ENCODE measurements at places on chromosomes 5 and 9.
A peak's percentile ranks its signal among the peaks of the same experiment; 100 is the strongest.

- peak; percentile 23 for DNase-seq
Observed at GRCh38 chr9:113580041-113580953, 116.8 kb downstream of the RGS3 start.

GRCh38 chr9:75482566-75482965 is 394.3 kb downstream of the OSTF1 start:
- no peak for DNase-seq

DNA sequence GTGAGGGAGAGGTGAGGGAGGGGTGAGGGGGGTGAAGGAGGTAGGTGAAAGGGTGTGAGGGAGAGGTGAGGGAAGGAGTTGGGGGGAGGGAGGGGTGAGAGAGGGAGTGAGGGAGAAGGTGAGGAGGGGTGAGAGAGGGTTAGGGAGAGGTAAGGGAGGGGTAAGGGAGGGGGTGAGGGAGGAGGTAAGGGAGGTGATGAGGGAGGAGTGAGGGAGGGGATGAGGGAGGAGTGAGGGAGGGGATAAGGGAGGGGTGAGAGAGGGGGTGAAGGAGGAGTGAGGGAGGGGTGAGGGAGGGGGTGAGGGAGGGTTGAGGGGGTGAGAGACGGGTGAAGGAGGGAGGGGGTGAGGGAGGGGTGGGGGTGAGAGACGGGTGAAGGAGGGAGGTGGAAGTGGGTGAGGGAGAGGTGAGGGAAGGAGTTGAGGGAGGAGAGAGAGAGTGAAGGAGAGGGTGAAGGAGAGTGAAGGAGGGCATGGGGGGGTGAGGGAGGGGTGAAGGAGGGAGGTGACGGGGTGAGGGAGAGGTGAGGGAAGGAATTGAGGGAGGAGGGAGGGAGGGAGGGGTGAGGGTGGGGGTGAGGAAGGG is 18.5 kb downstream of the NINJ1 start:
- DNase-seq = no peak

DNA sequence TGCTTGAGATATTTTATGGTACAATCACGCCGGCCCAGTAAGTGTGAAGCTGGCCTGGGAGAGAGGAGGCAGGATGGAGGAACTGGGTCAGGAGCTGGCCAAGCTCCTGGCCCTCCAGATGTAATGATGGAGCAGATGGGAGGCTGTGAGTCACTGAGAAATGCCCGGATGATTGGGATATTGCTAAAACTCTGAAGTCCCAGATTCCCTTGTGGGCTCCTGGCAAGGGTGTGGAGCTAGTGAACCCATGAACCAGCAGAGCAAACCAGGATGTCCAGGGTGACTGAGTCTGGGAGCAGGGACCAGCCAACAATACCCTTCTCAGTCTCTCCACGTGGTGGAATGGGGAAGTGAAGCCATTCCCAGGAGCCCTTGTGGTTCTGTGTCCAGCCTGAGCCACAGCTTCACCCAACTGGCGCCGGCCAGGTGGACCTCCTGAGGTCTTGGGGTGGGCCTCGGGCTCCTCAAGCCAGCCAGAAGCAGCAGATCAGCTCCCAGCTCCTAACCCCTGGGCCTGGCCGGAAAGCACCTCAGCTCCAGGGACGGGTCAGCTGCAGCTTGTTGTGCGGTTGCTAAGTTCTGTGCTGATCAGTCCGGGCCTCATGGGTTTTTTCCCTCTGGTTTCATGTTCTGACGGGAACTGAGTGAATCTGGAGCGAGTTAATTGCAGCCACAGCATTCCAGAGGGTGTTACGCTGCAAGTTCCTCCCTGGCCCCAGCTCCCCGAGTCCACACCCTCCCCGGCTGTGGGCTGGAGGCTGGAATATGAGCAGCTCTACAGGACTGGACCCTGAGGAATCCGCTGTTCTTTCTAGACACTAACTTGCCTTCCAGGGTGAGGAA is 37.6 kb downstream of the DUSP1 start:
- no peak for DNase-seq

- DNase-seq = no peak
Observed at GRCh38 chr5:175692235-175692995, 34.5 kb downstream of the HRH2 start.

DNA sequence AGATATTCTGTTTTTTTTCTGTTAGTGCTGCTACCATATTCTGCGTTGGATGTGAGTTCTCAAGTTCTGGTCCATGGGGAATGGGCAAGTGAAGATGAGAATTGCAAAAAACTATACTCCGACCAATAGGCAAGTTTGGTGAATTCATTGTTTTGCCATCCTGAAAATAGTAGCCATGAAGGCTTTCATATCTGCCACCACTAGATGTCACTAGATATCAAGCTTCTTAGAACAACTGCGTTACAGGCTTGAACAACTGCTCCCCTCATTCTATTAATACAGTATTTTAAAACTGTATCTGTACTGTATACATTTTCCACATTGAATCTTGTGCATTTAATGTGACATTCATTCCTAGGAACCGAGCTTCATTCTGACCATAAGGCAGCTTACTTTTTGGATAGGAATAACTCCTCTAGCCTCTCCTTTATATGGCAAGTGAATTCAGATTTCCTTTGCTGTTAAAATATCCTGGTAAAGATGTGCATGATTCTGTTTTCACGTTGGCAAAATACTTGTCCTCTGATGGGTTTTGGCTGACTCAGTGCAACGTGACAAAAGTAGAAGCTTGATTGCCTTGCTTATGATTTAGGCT is 163.6 kb downstream of the SREK1 start:
- DNase-seq = no peak

GRCh38 chr5:180291234-180291940 is 496 bp downstream of the MAPK9 start:
- DNase-seq = no peak

DNA sequence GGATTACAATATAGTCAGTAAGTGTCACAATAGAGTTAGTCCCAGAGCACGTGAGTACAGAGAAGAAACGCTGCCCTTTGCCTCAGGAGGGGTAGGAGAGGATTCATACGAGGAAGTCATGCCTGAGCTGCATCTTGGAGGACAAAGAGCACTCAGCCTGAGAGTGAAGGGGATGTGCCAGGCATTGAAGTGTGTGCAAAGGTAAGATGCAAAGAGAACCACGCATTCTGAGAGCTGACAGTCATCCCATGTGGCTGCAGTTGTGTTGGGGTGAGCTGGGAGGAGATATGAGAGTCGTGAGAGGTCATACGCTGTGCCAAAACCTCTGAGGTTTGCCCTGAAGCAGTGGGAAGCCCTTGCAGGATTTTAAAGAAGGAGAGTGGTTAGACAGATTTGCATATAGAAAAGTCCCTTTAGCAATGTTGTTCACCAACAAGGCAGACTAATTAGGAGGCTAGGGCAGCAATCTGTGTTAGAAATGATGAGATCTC is 97.5 kb downstream of the PIP5K1B start:
- no peak for DNase-seq

DNA sequence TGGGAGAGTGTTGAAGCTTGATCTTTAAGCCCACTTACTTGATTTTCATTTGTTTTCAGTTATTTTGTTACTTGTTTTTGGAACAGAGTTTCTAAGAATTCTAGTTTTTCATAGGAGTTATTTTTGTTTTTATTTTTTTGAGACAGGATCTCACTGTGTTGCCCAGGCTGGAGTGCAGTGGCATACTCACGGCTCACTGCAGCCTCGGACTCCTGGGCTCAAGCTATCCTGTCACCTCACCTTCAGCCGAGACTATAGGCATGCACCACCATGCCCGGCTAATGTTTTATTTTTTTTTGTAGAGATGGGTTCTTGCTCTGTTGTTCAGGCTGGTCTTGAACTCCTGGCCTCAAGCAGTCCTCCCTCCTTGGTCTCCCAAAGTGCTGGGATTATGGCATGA is 6.3 kb downstream of the ERBIN start:
- no peak for DNase-seq

GRCh38 chr9:132136151-132136780 is 25.6 kb upstream of the NTNG2 start:
- no peak for DNase-seq

GRCh38 chr5:14522721-14523120 is 58.9 kb upstream of the OTULINL start:
- no peak for DNase-seq

DNA sequence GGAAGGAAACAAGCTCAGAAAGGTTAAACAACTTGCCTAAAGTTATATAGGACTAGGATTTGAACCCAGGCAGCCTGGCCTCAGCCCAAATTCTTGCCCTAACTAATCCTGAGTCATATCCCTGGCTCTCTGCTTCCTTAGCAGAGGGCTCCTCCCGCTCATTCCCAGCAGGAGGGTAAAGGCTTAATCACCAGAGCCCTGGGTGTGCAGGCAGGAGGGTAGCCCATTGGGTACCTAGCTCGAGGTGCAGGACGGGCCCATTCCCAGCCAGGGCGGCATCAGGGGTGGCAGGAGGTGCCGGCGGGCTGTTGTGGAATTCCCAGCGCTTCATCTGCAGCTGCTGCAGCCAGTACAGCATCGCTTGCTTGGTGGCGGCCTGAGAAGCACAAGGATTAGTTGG is 3.9 kb downstream of the TBC1D2 start:
- no peak for DNase-seq

- DNase-seq = no peak
Observed at GRCh38 chr5:91329283-91329682, 53.8 kb downstream of the ARRDC3 start.
